Progenitor cell of endocrine pancreas (in vitro differentiated cells): ENCODE measurements at places on chromosomes 12 and 14. TPM values are rescaled to one million over a fixed set of nuclear protein-coding genes. Genes with fewer than 3 reads are reported as not detected.

Gene SERPINA4
- total RNA-seq: 5.9 and 7.3 TPM in 2 replicates

Gene GPR65
- total RNA-seq: not detected in 2 replicates

- H3K36me3 ChIP-seq: no peaks in the 10 kb centered on the region
- no peaks in the 10 kb centered on the region for H3K27me3 ChIP-seq
- H3K4me1 ChIP-seq: peaks cover 3% of the 10 kb centered on the region
- DNase-seq: peak; percentile 14
Measured at GRCh38 chr12:40152783-40153383, 47.0 kb upstream of the SLC2A13 start.

DNA sequence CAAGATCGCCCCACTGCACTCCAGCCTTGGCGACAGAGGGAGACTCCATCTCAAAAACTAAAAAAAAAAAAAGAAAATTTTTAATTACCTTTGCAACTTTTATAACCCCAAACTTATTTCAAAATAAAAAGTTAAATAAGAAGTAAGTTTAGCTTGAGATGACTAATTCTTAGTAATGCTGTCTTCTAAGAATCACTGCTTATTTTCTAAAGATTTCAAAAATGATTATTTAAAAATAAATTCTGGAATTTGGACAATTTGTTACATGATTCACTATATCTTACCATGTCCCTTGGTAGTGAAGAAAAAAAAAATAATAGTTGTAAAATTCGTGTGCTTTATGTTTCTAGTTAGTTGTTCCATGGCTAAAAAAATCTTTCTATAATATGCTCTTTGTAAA, 11.6 kb upstream of the HECTD1 start:
- H3K4me1 ChIP-seq: no peaks in the 10 kb centered on the region
- no peak for DNase-seq
- no peak overlapping the region for H3K27ac ChIP-seq
- H3K27me3 ChIP-seq: no peaks in the 10 kb centered on the region
- H3K36me3 ChIP-seq: no peaks in the 10 kb centered on the region

GRCh38 chr14:104844306-104845032, 20.6 kb upstream of the CEP170B start:
- no peak for DNase-seq
- peaks cover 4% of the 10 kb centered on the region for H3K4me1 ChIP-seq
- H3K27ac ChIP-seq: no peak overlapping the region
- peaks cover 3% of the 10 kb centered on the region for H3K36me3 ChIP-seq
- peak overlapping the region; percentile 62 for H3K4me3 ChIP-seq
- H3K27me3 ChIP-seq: peaks cover 55% of the 10 kb centered on the region

DNA sequence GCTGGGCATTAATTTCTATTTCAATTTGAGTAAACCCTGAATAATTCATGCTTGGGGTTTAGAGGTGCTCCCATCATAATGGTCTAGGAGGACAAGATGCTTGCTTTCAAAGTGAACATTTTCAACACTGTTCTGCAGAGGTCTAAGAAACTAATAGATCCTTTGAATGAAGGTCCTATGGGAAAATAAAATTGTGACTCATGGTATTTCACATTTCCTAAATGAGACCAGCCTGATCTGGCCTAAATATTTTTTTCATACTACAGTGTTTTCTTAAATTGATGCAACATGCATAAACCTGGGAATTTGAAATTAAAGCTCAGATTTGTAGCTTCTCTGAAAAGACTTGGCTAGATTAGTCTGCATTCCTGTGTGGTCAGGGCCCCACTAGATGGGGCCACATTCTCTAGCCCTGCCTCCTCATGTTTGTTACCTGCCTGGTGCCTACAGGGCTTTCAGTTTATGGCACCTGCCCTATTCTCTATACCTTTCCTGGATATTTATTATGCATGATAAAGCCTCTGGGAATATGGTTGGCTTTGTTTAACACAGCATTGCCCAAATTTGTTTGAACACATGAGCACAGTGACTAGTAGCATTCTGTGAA, 112.7 kb downstream of the METTL25 start:
- no peak for DNase-seq
- H3K4me3 ChIP-seq: no peak overlapping the region
- H3K27ac ChIP-seq: no peak overlapping the region
- no peaks in the 10 kb centered on the region for H3K27me3 ChIP-seq
- no peaks in the 10 kb centered on the region for H3K4me1 ChIP-seq

DNA sequence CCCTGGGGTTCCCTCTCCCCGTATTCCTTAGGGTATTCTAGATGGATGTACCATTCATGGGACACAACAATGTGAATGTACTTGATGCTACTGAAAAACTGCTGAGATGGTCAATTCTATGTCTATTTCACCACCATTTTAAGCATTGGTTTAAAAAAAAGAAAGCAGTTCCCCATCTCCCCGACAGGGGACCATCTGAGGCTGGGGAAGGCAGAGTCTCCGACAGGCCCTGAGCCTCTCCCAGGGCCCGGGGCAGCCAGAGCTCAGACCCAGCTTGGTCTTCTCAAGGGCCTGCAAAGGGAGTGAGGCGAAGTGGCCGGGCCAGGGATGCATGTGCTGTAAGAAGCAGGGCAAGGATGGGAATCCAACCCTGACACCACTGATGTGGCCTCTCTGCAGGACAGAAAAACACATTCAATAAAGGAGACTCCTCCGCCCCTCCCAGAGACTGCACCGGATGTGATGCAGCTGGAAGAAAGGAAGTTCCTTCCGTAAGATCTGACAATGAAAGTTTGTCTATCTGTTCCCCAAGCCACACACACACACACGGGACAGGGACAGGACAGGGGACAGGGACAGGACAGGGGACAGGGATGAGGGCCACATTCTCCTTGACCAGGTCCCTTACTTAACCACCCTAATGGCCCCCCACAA, 234.1 kb downstream of the BCL11B start:
- H3K27ac ChIP-seq: no peak overlapping the region
- H3K36me3 ChIP-seq: no peaks in the 10 kb centered on the region
- DNase-seq: no peak

DNA sequence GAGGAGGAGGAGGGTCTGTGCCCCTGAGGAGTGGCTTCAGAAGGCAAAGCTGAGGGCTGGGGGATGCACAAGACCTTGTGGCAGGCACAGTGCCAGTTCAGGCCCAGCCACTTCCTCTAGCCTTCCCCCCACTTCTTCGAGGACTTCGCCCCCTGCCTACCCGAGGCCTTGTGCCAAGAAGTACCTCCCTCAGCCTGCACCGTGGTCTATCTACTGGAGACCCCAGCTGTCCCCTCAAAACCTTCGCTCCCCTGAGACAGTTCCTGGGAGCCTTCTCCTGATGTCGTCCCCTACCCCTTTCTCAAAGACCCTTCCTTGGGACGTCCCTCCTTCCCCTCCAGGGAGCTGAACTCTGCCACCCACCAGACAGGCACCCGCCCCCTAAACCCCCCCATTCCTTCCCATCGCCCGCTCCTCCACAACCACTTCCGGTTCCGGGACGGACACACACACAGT, 604 bp downstream of the ZNF384 start:
- peaks cover 6% of the 10 kb centered on the region for H3K27me3 ChIP-seq
- peaks cover 34% of the 10 kb centered on the region for H3K4me1 ChIP-seq
- H3K27ac ChIP-seq: peak overlapping the region; percentile 97

GRCh38 chr12:68835333-68835908, 27.4 kb downstream of the MDM2 start:
- H3K27me3 ChIP-seq: no peaks in the 10 kb centered on the region
- no peak overlapping the region for H3K27ac ChIP-seq
- H3K36me3 ChIP-seq: peaks cover 27% of the 10 kb centered on the region
- H3K4me3 ChIP-seq: no peak overlapping the region
- H3K4me1 ChIP-seq: no peaks in the 10 kb centered on the region
- DNase-seq: no peak

GRCh38 chr12:57545809-57546437, 1.1 kb downstream of the DCTN2 start:
- peak overlapping the region; percentile 92 for H3K4me3 ChIP-seq
- H3K27ac ChIP-seq: peak overlapping the region; percentile 96
- H3K27me3 ChIP-seq: peaks cover 36% of the 10 kb centered on the region
- H3K36me3 ChIP-seq: peaks cover 3% of the 10 kb centered on the region
- H3K4me1 ChIP-seq: peaks cover 23% of the 10 kb centered on the region
- no peak for DNase-seq

GRCh38 chr12:116406529-116406928, 129.0 kb upstream of the MED13L start:
- peak overlapping the region; percentile 37 for H3K27ac ChIP-seq
- H3K36me3 ChIP-seq: no peaks in the 10 kb centered on the region
- peaks cover 3% of the 10 kb centered on the region for H3K27me3 ChIP-seq

DNA sequence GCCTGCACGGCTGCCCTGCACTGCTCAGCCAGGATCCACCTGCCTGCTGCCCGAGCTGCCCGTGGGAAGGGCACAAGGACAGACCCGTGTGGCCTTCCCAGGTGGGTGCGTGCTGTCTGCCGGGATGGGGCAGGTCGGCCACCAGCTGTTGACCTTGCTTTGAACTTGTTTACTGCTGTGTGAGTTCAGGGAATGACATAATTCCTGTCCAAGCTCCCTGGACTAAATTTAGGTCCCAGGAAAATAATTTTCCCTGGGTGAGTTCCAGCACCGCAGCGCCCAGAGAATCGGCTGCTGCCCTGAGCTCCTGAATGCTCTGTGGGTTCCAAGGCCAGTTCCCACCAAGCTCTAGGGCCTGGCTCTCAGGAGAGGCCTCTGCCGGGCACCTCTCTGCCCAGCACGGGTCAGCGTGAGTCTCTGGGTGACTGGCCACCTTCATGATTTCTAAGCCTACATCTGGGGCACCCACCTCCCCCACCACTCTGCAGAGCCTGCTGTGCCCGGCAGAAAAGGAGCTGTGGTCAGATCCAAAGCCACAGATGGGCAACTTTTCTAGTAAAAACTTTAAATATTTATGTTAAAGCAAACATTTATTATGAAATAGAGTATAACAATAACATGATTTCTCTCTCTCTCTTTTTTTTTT, 27.2 kb upstream of the MLXIP start:
- H3K4me1 ChIP-seq: no peaks in the 10 kb centered on the region
- DNase-seq: no peak
- peaks cover 8% of the 10 kb centered on the region for H3K36me3 ChIP-seq
- H3K27me3 ChIP-seq: no peaks in the 10 kb centered on the region
- H3K4me3 ChIP-seq: no peak overlapping the region

GRCh38 chr14:61889914-61890351, 127.7 kb downstream of the SNAPC1 start:
- H3K4me1 ChIP-seq: peaks cover 15% of the 10 kb centered on the region
- no peak overlapping the region for H3K4me3 ChIP-seq
- DNase-seq: no peak
- H3K27me3 ChIP-seq: no peaks in the 10 kb centered on the region
- no peaks in the 10 kb centered on the region for H3K36me3 ChIP-seq

GRCh38 chr12:57001448-57001906, 4.9 kb downstream of the ZBTB39 start:
- peaks cover 18% of the 10 kb centered on the region for H3K4me1 ChIP-seq
- peak overlapping the region; percentile 30 for H3K4me3 ChIP-seq
- no peaks in the 10 kb centered on the region for H3K27me3 ChIP-seq
- H3K27ac ChIP-seq: no peak overlapping the region
